Activated T-helper 1 cell treated with anti-CD3 and anti-CD28 coated beads, Interleukin-12 subunit alpha, Interleukin-12 subunit beta, Interleukin-2, Interleukin-4 antibody, amounts not matched to agents 30 ng/mL and 10 ng/mL and 1 ng/mL, durations not matched to agents 14 hours and 24 hours and 36 hours (primary cell): ENCODE measurements at places on chromosomes 5 and 9. TPM values are rescaled to one million over a fixed set of nuclear protein-coding genes. Genes with fewer than 3 reads are reported as not detected.

The UBE2QL1 gene
- total RNA-seq, result 0.73 and 0.91 TPM in 2 replicates

The IL17B gene
- total RNA-seq, result not detected in 2 replicates

The SCGB3A2 gene
- not detected in 2 replicates for total RNA-seq

The SLC36A2 gene
- not detected in 2 replicates for total RNA-seq

The NR2F1 gene
- total RNA-seq, result not detected in 2 replicates

The RLN2 gene
- total RNA-seq, result 1.1 and 1.5 TPM in 2 replicates

The RNF183 gene
- total RNA-seq, result not detected in 2 replicates

The TOPORS gene
- total RNA-seq, result 14.8 and 15.1 TPM in 2 replicates

- H3K4me3 ChIP-seq, result no peak overlapping the region
- no peak for DNase-seq
- no peaks in the 10 kb centered on the region for H3K36me3 ChIP-seq
- H3K27me3 ChIP-seq, result no peaks in the 10 kb centered on the region
These were observed 205.7 kb upstream of the RIOK2 start for GRCh38 chr5:97388794-97389193.

DNA sequence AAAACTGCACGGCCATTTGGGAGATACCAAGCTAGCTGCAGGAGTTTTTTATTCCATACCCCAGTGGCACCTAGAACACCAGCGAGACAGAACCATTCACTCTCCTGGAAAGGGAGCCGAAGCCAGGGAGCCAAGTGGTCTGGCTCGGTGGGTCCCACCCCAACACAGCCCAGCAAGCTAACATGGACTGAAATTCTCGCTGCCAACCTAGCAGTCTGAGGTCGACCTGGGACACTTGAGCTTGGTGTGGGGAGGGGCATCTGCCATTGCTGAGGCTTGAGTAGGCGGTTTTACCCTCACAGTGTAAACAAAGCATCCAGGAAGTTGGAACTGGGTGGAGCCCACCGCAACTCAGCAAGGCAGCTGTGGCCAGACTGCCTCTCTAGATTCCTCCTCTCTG lies 108.9 kb upstream of the CHD1 start:
- DNase-seq, result peak; percentile 50
- no peak overlapping the region for H3K27ac ChIP-seq
- H3K4me1 ChIP-seq, result peaks cover 43% of the 10 kb centered on the region

GRCh38 chr9:94909250-94909894 lies 182.9 kb downstream of the AOPEP start:
- DNase-seq, result no peak
- no peaks in the 10 kb centered on the region for H3K36me3 ChIP-seq
- no peak overlapping the region for H3K4me3 ChIP-seq
- no peak overlapping the region for H3K27ac ChIP-seq
- H3K4me1 ChIP-seq, result no peaks in the 10 kb centered on the region

DNA sequence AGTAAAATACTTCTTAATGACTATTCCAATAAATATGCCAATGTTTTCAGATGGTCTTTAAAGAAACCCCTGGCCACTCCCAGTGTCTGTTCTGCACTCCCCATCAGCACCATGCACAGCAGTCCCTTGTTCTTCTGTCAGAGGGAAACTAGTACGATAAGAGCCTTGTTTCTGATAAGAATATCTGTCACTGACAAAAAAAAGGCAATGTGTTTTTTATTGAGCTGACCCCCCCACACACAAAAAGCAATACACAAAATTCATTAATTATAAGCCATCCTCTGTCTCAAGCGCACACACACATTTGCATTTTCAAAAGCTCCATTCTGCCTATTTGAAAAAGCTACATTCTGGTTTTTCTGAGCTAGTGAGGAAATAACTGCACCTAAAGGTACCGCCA lies 119.1 kb downstream of the ENC1 start:
- H3K27me3 ChIP-seq, result peaks cover 6% of the 10 kb centered on the region
- no peak for DNase-seq
- no peak overlapping the region for H3K4me3 ChIP-seq
- H3K4me1 ChIP-seq, result no peaks in the 10 kb centered on the region
- no peak overlapping the region for H3K27ac ChIP-seq

GRCh38 chr9:72551306-72551705 lies 29.9 kb downstream of the TMC1 start:
- H3K27ac ChIP-seq, result no peak overlapping the region
- no peaks in the 10 kb centered on the region for H3K27me3 ChIP-seq
- H3K4me1 ChIP-seq, result peaks cover 4% of the 10 kb centered on the region
- no peaks in the 10 kb centered on the region for H3K36me3 ChIP-seq

GRCh38 chr9:117734523-117735314 lies 30.5 kb downstream of the TLR4 start:
- no peak for DNase-seq
- H3K4me1 ChIP-seq, result no peaks in the 10 kb centered on the region
- H3K27me3 ChIP-seq, result peaks cover 12% of the 10 kb centered on the region
- no peak overlapping the region for H3K27ac ChIP-seq

GRCh38 chr9:70195456-70195855 lies 63.3 kb upstream of the SMC5 start:
- H3K4me3 ChIP-seq, result no peak overlapping the region
- no peak for DNase-seq
- no peaks in the 10 kb centered on the region for H3K4me1 ChIP-seq
- no peaks in the 10 kb centered on the region for H3K36me3 ChIP-seq

DNA sequence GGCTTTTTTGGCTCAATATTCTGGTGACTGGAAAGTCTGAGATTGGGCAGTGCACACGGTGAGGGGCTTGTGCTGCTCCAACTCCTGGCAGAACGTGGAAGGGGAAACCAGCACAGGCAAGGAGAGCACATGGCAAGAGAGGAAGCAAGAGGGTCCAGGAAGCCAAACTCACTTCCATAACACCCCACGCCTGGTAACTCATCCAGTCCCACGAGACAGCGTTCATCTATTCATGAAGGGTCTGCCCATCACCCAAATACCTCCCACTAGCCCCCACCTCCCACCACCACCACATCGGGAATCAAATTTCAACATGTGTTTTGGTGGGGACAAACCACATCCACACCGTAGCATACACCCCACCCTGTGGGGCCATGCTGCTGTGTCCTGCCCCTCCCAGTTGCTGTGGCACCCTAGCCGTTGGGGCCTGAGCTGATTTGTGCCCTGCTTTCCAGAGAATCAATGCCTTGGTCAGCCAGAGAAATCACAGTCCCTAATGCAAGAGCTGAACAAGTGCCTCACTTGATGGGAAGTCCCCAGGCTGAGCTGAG lies 27.3 kb downstream of the PROP1 start:
- no peak overlapping the region for H3K4me3 ChIP-seq
- DNase-seq, result no peak
- peaks cover 13% of the 10 kb centered on the region for H3K27me3 ChIP-seq

DNA sequence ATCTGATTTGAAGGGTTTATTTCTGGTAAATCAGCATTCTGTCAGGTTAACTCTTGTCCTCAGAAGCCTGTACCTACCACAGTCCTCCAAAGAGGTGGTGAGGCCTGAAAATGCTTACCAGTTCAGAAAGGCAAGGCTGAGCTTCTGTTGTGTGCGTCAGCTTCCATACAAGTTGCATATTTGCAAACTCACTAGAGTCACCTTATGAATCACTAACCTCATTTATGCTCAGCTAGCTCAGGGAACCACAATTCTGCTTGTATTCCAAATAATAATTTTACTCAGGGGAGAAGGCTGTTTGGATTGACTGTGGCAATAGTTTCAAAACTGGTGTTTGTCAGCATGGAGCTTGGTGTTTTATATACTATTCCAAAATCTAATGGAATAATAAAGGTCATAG lies 355.1 kb upstream of the RFX3 start:
- H3K27ac ChIP-seq, result no peak overlapping the region
- H3K36me3 ChIP-seq, result peaks cover 2% of the 10 kb centered on the region
- no peaks in the 10 kb centered on the region for H3K4me1 ChIP-seq
- no peaks in the 10 kb centered on the region for H3K27me3 ChIP-seq
- no peak overlapping the region for H3K4me3 ChIP-seq

GRCh38 chr5:42767491-42768105 lies 11.0 kb downstream of the CCDC152 start:
- peaks cover 10% of the 10 kb centered on the region for H3K27me3 ChIP-seq
- H3K4me3 ChIP-seq, result no peak overlapping the region
- no peak for DNase-seq
- no peaks in the 10 kb centered on the region for H3K4me1 ChIP-seq

GRCh38 chr5:38809388-38810359 lies 36.1 kb upstream of the OSMR start:
- no peak overlapping the region for H3K27ac ChIP-seq
- H3K4me1 ChIP-seq, result no peaks in the 10 kb centered on the region
- peaks cover 9% of the 10 kb centered on the region for H3K27me3 ChIP-seq

DNA sequence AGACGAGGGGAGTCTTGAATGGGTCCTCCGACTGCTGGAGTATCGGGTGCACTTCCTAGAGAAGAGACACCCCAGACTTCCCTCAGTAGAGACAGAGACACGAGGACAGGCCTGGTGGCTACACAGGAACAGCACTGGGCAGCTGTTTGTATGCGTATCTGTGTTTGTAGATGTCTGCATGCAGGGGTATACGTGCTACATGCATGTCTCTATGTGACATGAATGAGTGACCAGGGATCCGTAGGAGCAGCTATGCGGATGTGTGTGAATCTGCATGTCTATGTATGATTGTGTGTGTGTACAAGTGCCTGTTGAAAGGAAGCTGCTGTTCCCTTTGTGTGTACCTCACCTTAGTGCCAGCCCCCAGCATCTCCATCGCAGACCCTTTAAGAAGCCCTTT lies 31.2 kb downstream of the CNTFR start:
- no peak overlapping the region for H3K27ac ChIP-seq
- no peaks in the 10 kb centered on the region for H3K36me3 ChIP-seq
- no peak for DNase-seq
- no peaks in the 10 kb centered on the region for H3K4me1 ChIP-seq
- no peak overlapping the region for H3K4me3 ChIP-seq

DNA sequence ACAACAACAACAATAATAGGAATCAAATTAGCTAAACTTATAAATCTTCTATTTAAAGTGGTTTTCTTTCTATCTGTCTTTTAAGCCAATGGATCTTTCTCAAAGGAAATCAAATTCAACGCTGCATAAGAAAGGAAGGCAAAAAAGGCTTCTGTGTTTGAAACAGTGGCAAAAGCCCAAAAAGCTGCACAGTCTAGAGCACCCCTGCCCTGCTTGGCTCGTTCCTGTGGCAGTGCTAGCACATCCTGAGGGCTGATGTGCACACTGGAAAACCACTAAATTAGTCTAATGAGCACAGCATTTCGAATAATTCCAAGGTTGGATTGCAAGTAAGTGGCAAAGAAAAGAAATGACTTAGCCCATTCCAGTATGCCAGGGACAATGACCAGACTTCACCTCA lies 80.7 kb downstream of the AP3B1 start:
- no peaks in the 10 kb centered on the region for H3K4me1 ChIP-seq
- no peak overlapping the region for H3K4me3 ChIP-seq
- H3K36me3 ChIP-seq, result peaks cover 17% of the 10 kb centered on the region
- no peaks in the 10 kb centered on the region for H3K27me3 ChIP-seq
- no peak overlapping the region for H3K27ac ChIP-seq
